Fibroblast of skin of scalp (primary cell): ENCODE measurements at places on chromosomes 1 and 21.
A peak's percentile ranks its signal among the peaks of the same experiment; 100 is the strongest.

GRCh38 chr1:217506878-217507277, 124.0 kb downstream of the GPATCH2 start:
- DNase-seq = no peak

GRCh38 chr1:160646711-160647328, at the start of gene SLAMF1:
Gene SLAMF1 (minus strand): TSS chr1:160647044. CDS start chr1:160646945, 99 bp downstream.
- DNase-seq = no peak

- DNase-seq = no peak
Measured at GRCh38 chr21:46229133-46229922, 754 bp upstream of the LSS start.

- DNase-seq = no peak
Measured at GRCh38 chr1:161250829-161251228, 7.7 kb upstream of the PCP4L1 start.

- DNase-seq = no peak
Measured at GRCh38 chr21:45228656-45229240, 58.9 kb downstream of the POFUT2 start.

DNA sequence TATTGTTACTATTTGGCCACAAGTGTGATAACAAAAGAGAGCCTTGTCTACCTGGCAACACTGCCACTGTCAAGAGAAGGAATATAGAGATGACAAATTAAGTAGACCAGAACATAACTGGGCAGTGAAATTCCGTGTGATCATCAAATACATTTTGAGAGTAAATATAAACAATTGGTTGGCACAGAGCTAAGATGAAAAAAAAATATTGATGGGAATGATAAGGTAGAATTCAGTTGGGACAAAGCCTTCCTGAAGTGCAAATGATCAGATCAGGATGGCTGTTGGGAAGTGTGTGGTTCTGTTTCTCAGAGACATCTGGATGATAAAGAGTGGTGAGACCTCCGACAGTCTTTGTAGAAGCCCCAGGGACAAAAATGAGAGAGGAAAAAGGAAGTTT, 205.5 kb upstream of the CAMK1G start:
- no peak for DNase-seq

DNA sequence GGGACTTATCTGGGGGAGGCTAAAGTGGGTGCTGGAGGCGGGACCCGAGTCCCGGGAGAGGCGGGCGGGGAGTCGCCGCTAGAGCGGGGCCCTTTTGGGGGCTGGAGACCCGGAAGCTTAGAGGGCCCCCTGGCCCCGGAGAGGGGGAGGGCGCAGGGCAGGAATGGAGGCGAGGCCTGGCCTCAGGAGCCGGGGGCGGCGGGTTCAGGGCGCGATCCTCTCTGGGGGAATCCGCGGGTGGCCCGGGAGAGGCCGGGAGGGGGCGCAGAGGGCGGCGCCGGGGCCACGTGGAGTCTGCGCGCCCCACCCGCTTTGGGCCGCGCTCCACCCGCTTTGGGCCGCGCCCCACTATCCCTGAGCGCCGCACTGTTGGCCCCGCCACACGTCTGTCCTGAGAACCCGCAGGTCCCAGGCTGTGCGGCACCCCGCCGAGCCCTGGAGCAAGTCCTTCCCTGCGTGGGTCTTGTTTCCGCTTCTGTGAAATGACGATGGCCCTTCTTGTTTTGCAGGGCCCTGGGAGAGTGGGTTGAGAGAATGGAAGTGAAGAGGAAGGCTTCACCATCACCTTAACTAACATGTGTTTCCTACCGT, 84.4 kb downstream of the NKAIN1 start:
- peak; percentile 81 for DNase-seq

DNA sequence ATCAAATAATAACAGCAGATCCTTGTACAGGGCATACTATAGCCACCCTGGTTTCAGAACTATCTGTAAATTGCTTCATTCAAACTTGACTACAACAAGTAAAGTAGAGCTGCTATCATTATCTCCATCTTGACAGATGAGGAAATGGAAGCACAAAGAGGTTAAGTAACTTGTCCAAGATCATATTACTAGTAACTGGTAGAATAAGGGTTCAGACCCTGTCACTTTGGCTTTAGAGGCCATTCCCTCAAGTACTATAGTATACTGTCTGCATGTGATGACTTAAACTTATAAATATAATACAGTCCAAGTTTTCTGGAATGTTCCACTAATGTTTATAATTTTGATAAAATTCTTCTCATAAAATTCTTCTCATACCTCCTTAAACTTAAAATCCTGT, 24.8 kb downstream of the PGM1 start:
- peak; percentile 64 for DNase-seq

GRCh38 chr21:35829067-35829466, 231.3 kb downstream of the SETD4 start:
- DNase-seq = no peak

DNA sequence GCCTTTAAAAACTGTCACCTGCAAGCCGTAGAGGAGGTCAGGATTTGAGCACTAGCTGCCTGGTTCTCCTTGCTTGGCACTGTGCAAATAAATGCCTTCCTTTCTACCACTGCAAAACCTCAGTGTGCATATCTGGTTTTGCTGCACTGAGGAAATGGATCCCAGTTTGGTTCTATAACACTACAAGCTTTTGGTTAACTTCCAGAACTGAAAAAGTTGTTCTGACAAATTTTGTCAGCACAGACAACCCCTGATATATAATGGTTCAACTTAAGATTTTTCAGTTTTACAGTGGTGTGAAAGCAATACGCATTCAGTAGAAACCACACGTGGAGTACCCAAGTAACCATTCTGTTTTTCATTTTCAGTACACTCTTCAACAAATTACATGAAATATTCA, 29.8 kb upstream of the GALNT2 start:
- no peak for DNase-seq

DNA sequence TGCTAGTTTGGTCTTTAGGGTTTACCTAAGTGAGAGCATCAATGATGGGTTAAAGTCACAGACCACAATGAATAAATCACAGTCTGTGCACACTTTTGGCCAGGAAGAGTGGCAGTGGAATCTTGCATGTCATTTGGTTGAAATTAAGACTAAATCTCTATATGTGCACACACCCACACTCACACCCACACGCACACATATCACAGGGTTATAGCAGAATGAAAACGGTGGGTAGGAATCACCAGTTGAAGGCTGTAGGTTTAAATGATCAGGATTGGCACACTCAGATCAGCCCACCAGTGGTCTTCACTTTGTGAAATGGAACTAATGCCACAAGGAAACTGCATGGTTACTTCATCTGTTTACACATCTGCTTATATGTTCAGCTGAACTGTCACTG, 97.6 kb upstream of the ADAR start:
- DNase-seq = no peak

GRCh38 chr21:46294647-46295176, 8.6 kb downstream of the YBEY start:
- DNase-seq = peak; percentile 76

- peak; percentile 34 for DNase-seq
Measured at GRCh38 chr1:59025898-59026426, 242.1 kb upstream of the JUN start.

DNA sequence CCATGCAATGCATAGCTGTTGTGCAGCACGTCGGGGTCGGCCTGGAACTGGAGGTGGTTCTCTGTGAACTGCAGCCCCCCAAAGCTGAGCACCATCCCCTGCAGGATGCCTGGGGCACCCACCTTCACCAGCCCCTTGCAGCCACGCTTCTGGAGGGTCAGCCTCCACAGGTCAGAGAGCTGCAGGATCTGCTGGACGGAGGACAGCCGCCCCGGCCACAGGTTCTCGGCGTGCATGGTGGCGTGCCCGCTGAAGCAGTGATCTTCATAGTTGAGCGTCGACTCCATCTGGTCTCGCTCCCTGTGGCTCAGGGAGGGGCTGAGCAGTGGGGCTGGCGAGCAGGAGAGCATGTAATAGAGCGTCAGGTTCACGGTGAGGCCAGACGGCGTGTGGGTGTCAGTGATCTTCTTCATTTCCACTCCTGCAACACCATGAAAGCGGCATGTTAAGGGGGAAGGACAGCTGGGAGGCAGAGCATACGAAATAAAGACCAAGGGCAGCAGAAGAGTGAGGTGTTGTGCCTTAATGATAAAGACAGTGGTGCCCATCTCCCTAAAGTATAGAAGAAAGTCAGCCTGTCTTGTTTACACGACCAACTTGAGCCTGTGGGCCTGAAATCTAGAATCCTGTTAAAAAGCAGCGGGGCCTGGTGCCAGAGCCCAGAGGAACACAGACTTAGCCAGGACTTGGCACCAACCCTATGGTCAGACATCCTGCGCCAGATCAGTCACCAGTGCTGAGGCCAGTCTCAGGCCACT, 3.0 kb downstream of the KIAA2013 start:
- DNase-seq = no peak

- DNase-seq = no peak
Measured at GRCh38 chr1:50447961-50448360, 24.7 kb upstream of the DMRTA2 start.

GRCh38 chr1:178037510-178038253, 56.2 kb upstream of the RASAL2 start:
- peak; percentile 80 for DNase-seq

- no peak for DNase-seq
Measured at GRCh38 chr1:77279929-77280328, 1.9 kb upstream of the AK5 start.
